ENCODE measurements at places on chromosomes 7 and 10.

DNA sequence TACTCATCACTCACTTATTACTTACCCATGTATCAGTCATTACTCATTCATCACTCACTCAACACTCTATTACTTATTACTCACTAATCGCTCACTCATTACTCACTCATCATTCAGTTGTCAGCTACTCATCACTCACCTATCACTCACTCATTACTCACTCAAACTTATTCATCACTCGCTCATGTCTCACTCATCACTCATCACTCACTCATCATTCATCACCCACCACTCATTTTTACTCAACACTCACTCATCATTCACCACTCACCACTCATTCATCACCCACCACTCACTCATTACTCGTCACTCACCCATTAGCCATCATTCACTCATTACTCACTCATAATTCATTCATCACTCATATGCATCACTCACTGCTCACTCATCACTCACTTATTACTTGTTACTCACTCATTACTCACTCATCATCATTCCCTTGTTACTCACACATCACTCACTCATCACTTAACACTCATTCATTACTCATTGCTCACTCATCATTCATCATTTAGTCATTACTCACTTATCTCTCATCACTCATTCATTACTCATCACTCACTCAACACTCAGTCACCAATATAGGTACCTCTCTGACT lies 237.9 kb downstream of the ADARB2 start:
- DNase-seq, result no peak

DNA sequence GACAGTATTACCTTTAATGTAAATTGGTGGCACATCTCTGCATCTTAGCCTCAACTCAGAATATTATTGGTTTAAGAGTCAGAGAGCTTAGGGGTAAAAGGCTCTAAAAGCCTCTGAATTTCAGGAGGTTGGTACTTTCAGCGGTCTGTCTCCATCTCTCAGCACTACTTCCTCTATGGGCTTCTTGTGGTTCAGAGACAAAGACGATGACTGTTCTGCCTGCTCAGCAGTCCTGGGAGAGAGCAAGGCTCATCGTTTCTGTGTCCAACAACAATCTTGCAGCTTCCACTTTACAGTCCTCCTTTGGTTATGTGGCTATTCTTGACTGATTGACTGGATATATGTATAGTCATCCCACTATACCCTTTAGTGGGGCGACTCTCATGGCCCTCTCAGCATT lies 394.7 kb downstream of the AUTS2 start:
- DNase-seq, result no peak

- no peak for DNase-seq
These were observed 140.0 kb downstream of the DGKB start for GRCh38 chr7:14762561-14762960.

GRCh38 chr7:47337531-47337930 lies 244.4 kb downstream of the TNS3 start:
- DNase-seq, result no peak

DNA sequence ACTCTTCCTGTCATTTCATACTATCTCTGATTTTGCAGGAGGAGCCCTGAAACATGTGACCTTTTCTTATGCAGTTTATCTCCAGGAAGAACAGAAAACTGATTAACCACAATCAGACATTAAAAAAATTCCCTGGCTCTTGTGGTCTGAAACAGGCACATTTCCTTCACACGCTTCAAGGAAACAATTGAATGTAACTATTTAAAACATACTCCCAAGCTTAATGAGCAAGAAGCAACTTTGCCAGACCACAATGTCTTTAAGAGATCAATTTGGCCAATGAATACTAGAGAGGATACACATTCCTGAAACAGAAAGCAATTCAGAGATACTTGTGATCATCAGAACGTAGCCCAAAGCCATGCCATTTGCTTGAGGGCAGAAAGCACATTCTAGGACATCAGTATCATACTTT lies 65.8 kb downstream of the PIP4K2A start:
- DNase-seq, result no peak
